ENCODE measurements at places on chromosomes 5 and 9.

DNA sequence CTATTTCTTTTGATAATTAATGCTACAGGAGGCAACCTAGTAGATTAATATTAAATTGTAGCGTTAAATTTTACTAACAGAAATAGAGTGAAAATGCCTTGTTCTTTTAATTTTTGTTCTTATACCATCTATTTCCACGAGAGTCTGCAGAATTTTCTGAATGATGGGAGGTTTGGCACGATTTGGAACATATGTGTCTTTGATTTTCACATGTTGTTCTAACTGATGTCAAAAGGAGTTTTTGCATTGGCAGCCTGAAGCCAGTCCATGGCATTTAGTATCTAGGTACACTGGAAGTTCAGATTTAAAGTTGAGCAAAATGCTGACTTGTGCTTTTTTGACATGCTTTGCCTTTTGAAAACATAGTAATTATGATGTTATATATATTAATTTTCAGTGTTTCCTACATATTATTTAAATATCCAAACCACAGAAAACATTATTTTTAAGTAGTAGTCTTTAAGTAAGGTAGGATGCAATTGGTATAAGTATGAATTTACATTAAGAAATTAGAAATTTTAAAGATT is 103.0 kb downstream of the PBX3 start:
- no peak for DNase-seq

DNA sequence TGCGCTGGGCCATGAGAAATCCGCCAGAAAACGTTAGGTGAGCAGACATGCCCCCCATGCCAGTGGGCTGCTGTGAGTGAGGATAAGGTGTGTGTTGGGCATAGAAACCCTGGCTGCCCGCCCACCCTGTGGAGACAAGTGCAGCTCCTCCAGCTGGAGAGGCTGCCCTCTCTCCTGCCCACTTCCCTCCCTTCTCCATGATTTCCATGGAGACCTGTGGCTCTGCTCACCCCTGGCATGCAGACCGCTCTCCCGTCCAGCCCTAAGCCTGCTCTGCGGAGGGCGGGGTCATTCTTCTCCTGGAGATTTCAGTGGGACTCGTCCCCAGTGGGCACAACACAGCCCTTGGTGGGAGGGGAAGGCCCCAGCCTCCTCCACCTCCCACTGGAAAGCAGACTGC is 133.0 kb upstream of the FAM120A start:
- no peak for DNase-seq

GRCh38 chr5:10652606-10653005 is 88.7 kb downstream of the ANKRD33B start:
- DNase-seq, result no peak

- DNase-seq, result no peak
Measured at GRCh38 chr9:117643288-117643654, 60.9 kb upstream of the TLR4 start.

- DNase-seq, result no peak
Measured at GRCh38 chr5:2802693-2803365, 51.4 kb upstream of the IRX2 start.
